ENCODE measurements at places on chromosomes 6 and 20. TPM values are rescaled to one million over a fixed set of nuclear protein-coding genes. Genes with fewer than 3 reads are reported as not detected.

DNA sequence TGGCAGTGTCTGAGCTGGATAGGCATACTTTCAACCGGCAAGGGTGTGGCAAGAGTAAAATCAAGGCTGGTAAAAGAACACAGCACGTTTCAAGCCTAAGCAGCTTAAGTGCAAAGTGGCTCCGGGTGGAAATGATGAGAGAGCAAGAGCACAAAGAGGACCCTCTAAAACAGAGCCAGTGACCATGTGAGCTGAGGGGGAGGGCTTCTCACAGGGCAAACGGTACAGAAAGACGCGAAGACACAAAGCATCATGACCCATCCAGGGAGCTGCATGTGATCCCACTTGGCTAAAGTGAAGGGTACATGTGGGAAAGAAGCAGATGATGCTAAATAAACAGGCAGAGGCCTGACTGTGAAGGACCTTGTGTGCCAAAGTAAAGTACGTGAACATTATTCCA, 25.7 kb downstream of the FKBP5 start:
- DNase-seq, result no peak

DNA sequence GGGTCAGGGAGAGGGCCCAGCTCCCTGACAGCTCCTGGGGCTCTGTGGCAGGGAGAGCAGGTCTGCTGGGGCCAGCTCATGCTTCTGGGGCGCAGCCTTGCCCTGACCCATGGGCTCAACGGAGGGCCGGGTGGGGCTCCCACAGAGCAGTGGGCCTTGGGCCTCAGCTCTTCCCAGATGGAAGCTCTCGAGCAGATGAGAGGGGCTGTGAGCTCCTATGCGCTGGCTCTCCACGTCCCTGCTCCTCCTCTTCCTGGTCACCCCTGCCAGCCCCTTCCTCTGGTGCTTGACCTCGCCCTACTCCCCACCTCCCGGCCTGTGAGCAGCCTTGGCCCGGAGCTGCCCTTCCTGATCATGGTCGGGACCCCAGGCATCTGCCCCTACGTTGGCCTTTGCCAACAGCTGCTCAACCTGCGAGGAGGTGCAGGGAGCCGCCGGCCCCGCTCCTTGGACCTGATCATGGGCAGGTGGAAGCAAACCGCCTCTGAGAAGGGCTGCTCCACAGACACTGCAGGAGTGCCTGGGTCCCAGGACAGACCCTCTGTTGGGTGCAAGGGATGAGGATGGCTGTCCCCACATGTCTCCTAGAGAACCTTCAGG, 26.8 kb upstream of the GATA5 start:
- DNase-seq, result no peak

- no peak for DNase-seq
Observed at GRCh38 chr6:143187238-143187923, 126.7 kb downstream of the AIG1 start.

- no peak for DNase-seq
Observed at GRCh38 chr20:53890443-53891305, 179.7 kb downstream of the BCAS1 start.

DNA sequence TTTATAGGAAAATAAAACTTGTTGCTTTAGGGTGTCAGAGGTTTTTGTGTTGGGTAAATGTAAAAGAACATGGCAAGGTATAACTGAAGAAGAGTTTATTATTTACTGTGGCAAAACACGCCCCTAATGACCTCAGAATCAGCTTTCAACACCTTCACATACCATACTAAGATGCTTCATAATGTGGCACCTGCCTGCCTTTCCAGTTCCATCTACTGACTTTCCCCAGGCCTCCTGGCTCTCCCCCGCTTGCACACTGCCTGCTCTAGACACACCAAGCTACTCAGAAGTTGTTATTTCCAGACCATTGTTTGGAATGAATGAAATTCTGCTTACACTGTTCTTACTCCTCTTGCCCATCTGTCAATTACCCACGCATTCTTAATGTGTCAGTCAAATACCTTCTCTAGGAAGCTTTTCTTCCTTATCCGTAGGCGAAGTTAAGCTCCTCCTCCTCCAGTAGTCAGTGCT, 1.8 kb downstream of the TIAM2 start:
- no peak for DNase-seq

DNA sequence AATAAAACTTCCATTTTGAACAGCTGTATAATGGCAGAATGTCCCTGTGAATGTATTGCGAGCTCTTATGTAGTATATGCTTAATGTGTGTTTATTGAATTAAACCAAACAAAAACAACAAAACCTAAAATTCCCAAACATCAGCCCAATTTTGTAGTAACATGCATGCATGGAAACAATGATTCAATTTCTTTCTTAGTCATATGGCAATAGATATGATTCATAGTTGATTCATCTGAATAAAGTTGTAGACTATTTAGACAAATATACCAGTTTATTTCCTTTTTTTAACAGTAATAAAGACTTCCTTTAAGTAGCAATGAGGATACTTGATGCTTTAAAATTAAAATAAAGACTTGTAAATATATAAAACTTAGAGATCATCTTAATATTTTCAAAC, 670.6 kb downstream of the CD109 start:
- DNase-seq, result no peak

GRCh38 chr6:70210462-70210861, 92.4 kb downstream of the COL9A1 start:
- no peak for DNase-seq

DNA sequence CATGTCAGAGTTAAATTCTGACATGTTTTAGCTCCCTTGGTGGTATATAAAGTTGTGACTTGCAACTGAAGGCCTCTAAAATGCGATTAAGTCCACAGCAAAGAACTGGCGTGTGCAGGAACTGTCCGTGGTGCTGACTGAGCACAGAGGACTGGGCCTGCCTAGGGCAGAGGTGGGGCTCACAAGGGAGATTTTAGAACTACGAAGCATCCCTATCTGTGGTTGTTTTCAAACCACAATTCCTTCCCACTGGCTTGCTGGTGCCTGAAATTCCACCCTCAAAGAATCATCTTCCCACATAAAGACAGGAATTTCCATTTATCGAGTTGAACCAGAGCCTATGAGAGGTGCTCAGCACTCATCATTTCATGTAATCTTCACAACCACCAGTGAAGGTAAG, 30.1 kb downstream of the RIMS4 start:
- DNase-seq, result peak; percentile 41

GRCh38 chr6:40669343-40669742, 82.2 kb upstream of the LRFN2 start:
- DNase-seq, result no peak

DNA sequence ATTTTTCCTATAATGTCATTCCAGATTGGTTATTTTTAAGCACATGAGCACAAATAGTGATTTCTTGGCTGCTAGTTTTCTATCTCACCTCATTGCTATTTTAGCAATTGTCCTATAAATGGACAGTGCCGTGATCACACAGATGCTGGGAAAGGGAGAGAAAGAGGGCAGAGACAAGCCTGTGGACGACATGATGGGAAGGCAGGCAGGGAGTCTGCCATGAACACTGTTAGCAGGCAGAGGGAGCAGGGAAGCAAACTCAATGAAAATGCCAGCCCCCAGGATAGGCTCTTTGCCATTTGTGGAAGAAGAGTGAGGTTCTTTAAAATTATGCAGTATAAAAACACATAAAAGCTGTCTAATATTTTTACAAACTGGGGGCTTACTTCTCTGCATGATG, 96.8 kb downstream of the ADTRP start:
- DNase-seq, result no peak

- no peak for DNase-seq
Observed at GRCh38 chr20:41268917-41269652, 48.4 kb downstream of the ZHX3 start.

- DNase-seq, result no peak
Observed at GRCh38 chr6:64984948-64985347, 722.1 kb downstream of the EYS start.

DNA sequence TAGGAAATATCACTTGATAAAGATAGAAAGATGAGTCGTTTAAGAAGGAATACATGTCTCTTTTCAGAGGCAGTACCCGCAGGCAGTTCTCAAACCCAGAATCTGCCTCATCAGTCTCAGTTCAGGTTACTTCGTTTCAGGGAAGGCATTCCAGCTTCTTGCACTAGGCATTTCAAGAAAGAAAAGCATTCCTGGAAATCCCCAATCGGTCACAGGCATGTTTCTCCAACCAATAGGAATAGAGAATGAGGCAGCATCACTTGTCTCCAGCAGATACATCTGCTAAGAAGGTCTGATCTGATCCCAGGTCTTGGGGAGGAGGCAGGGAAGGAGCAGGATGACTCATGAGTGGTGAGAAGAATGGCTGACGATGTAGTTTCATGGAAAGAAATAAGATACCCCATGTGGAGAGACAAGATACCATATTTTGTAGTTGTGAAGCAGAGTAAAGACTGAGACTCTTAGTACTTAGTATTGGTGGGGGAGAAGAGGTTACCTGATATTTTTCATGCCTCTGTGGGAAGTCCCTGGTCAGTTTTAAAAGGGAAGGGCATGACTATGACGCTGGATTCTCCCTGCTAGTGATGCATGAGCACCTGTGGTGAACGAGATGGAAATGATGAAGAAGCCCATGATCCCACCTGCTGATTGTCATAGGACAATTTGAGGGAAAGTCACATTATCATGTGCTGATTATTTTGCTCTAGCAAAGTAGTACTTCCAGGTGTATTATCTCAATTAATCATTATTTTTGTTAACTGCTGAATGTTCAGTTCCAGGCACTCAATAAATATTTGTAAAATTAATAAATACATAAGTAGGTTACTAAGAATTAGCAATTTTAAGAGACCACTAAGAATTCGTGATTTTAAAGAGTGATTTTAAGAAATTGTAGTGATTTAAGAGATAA, 20.3 kb upstream of the HLA-DRB1 start:
- peak; percentile 46 for DNase-seq

- DNase-seq, result no peak
Observed at GRCh38 chr6:84920021-84920420, 155.6 kb upstream of the TBX18 start.

GRCh38 chr6:16004934-16005679, 123.8 kb upstream of the MYLIP start:
- DNase-seq, result no peak

- DNase-seq, result no peak
Observed at GRCh38 chr6:102411796-102412195, 1018.3 kb downstream of the GRIK2 start.

GRCh38 chr20:61756966-61757677, 308.6 kb downstream of the TAF4 start:
- DNase-seq, result no peak

DNA sequence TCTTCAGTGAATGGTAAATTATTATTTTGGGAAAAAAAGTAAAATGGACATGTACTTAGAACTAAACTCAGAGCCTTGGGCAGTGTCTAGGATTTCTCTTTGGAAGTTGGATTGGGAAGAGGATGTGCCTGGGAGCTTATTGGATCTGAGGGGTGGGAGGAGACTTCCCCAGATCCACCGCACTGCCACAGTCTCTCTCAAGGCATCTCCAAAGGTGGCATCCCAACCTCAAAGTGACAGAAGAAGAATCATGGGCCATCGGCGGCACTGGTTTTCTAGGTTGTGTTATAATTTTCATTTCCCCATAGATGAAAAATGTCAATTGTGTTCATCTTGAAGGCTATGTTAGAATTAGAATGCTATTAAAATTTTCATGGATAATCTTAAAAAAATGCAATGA, 66.8 kb upstream of the CD93 start:
- DNase-seq, result no peak

- DNase-seq, result no peak
Observed at GRCh38 chr6:87916446-87916845, 131.2 kb upstream of the SPACA1 start.

DNA sequence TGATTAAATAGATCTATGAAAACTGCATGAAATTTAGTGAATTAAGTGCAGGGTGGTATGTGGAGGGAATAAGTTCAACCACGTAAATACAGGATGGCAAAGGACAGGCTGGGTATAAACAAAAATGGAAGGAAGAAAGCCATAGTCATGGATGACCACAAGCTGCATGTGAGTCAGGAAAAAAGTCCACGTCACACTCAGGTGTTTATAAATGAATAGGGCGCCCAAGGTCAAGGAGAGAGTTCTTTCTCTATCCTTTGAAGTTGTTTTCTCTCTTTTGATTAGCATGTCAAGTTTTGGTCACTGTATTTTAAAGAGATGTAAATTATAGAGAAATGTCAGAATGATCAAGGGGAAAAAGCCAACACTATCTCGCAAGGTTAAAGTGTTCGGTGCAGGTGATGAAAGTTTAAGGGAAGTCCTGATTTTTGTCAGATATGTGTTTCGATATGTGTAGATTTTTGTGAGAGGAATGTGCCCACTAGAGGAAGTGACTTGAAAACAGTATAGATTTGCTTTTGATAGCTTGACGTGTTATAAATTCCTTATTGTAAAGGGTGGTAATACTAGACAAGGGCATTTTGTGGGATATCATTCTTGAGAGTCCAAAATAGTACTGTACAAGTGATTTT, 58.7 kb downstream of the MAP3K4 start:
- no peak for DNase-seq

DNA sequence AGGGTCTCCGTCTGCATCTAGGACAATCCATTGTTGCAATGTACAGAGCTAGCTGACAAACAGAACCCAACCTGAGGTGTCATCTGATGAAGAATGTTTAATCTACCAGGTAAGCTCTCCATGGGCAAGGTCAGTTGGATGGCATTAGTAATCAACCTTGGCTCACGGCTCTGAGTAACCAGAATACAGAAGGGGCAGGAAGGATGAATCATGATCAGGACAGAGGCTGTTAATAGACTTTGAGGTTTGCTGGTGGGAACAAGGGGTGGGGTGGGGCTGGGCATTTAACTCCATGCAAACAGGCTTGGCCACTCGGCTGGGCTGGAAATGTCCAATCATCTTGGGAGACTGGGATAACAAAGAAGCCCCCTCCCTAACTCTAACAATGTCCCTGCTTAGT, 77.1 kb upstream of the MRPS10 start:
- no peak for DNase-seq

GRCh38 chr6:38603496-38603895, 36.2 kb downstream of the BTBD9 start:
- DNase-seq, result no peak

- DNase-seq, result no peak
Observed at GRCh38 chr6:2877057-2877882, 25.8 kb downstream of the SERPINB9 start.

DNA sequence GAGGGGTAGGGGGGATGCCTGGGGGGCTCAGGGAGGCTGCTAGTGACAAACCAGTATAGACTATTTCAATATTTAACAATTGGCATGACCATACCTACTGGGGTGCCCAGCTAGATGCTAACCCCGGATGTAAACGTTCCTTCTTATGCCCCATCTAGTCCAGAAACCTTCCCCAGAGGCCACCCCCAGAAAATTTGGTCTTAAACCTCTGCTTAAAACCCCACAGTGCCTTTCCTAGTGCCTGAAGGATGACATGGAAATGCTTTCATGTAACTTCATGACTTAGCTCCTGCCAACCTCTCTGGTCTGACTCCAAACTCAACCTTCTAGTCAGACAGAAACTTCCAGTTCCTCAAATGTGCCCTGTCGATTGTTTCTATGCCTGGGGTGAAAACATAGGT, 52.0 kb downstream of the JPH2 start:
- DNase-seq, result no peak

The ZC2HC1B gene
- not detected for total RNA-seq

The PDYN gene
- not detected for total RNA-seq

The FGD2 gene
- total RNA-seq, result 1.8 TPM

The NKAPL gene
- 0.64 TPM for total RNA-seq

The KIF13A gene
- not detected for total RNA-seq

The NTSR1 gene
- total RNA-seq, result not detected

The RNASET2 gene
- 35.8 TPM for total RNA-seq

The SLC32A1 gene
- total RNA-seq, result not detected

The CPXM1 gene
- 4.2 TPM for total RNA-seq

Measured in activated naive CD8-positive, alpha-beta T cell treated with anti-CD3 and anti-CD28 coated beads for 36 hours (primary cell).